Stimulated activated CD4-positive, alpha-beta T cell treated with anti-CD3 and anti-CD28 coated beads, Interleukin-1b, Interleukin-23, amount 100 ng/mL, for 48 hours (primary cell): ENCODE measurements at places on chromosomes 16 and 17.

DNA sequence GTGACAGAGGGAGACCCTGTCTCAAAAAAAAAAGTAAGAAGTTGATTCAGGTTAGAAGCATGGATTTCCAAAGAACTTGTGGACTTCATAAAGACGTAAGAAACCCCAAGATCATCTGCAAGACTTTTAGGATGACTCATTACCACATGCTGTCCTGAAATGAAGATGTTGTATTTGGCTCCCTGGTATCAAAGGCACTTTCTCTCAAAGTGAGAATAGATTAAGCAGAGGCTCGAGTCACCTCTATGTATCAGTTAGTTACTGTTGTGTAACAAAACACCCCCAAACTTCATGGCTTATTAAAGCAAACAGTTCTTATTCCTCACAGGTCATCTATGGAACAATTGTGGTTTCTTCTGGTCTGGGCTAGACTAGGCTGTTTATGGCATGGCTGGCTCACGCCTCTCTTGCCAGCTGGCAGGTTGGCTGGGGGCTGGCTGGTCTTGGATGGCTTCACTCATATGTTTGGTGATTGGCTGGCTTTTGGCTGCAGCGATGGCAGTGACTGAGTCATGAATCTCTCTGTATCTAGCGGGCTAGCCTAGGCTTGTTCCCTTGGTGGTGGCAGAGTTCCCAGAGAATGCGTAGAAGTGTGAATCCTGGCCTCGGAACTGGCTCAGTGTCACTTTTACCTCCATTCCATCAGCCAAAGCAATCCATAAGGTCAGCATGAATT lies 60.4 kb upstream of the MSI2 start:
- no peak for DNase-seq

DNA sequence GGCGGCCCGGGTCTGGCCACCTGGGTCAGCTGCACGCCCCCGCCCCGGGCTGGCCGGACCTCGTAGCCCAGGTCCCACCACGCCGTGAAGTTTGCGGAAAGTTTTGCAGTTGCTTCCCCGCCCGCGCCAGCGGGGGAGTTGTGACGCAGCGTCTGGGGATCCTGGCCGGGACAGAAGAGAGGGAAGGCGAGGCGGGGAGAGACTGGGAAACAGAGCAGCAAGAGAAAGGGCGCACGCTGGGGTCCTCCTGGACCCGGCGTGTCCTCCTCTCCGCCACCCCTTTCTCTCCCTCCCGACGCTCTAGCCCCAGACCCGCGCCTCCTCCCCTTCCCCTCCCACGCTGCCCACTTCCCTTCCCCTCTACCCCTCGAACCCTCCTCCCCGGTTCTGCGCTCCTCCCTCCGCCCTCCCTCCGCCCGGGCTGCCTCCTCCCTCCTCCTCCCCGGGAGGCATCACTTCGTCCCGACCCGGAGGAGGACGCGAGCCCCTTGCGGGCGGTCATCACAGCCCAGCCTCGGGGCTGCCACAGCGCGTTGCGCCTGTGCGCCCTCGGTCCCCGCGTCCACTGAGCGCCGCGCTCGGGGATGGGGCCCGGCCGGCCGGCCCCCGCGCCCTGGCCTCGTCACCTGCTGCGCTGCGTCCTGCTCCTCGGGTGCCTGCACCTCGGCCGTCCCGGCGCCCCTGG lies at the start of gene MRC2:
Gene MRC2 (plus strand): TSS at position 452 of the 685 bp plus-strand sequence. CDS start 133 bp downstream, at position 585.
- DNase-seq = peak; percentile 42

GRCh38 chr17:8153525-8153956 lies 1.3 kb upstream of the PER1 start:
- peak; percentile 78 for DNase-seq

DNA sequence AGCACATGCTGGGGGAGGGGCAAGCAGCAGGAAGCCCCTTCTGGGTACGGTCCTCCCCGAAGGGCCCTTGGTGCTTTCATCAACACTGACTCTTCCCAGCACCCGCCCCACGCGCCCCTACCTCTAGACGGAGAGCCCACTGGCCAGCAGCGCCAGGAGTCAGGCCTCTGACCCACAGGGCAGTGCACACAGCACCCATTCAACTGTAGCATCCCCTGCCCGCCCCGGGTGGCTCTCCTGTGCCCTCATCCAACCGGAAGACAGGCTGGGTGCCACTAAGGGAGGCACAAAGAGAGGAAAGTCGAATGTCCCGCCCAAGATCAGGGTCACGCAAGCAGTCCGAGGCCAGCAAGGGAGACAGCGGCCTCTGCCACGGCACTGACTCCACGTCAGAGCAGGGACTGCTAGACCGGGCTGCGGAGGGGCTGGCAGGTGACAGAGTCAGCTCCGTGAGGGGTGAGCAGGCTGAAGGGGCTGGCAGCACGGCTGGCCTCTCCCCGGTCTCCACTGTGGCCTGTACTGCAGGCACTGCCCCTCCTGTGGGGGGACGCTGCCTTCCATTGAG lies 9.8 kb downstream of the MSRB1 start:
- no peak for DNase-seq

- DNase-seq = no peak
Observed at GRCh38 chr16:1940273-1941161, 2.5 kb downstream of the MSRB1 start.

DNA sequence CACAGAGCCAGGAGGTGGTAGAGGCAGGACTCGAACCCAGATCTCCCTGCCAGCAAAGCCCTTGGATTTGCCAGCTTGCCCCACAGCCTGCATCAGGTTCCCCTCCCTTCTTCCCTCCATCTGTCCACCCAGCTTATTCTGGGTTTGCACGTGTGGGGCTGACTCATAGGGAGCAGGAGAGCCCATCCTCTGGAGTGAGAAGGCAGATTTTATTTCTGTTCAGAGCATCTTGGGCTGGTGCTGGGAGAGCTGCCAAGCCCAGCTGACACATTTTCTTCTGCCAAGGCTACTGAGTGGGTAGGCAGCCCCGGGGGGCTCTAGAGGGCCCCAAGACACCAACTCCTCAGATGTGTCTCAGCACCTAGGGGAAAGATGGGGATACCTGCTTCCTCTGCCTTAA lies 106.3 kb upstream of the CRHR1 start:
- no peak for DNase-seq

GRCh38 chr17:80944326-80944725 lies 47.3 kb upstream of the CHMP6 start:
- DNase-seq = no peak

GRCh38 chr17:50482110-50482509 lies 3.5 kb downstream of the RSAD1 start:
- no peak for DNase-seq

- no peak for DNase-seq
Observed at GRCh38 chr16:56708525-56709442, 21.1 kb upstream of the NUP93 start.

DNA sequence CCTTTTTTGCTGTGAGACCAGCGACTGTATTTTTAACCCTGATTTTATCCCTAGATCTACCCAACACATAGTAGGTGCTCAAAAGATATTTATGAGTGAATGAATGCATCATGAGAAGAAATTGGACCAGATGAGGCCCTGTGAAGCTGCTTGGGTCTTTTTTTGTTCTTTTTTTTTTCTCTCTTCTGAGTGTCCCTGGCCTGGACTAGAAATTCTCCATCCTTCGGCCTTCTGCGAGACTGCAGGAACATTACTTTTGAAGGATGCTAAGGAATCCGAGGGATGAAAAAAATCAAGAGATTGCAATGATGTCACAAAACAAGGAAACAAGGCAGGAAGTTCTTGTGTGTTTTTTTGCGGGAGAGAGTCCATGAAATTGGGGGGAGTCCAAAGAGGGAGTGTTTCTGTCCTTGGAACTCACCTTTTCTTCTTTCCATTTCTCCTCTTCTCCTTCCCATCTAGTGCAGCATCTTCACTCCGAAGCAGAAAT lies 560 bp upstream of the RUSF1 start:
- no peak for DNase-seq

DNA sequence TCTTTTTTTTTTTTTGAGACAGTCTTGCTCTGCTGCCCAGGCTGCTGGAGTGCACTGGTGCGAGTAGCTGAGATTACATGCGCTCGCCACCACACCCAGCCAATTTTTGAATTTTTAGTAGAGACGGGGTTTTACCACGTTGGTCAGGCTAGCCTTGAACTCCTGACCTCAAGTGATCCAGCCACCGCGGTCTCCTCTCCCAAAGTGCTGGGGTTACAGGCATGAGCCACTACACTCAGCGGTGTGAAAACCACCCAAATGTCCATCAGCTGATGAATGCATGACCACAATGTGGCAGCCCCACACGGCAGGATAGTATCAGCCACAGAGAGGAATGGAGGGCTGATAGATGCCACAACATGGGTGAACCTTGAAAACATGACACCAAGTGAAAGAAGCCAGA lies 2.1 kb downstream of the P2RX5 start:
- DNase-seq = peak; percentile 54

- no peak for DNase-seq
Observed at GRCh38 chr16:30351586-30352419, 3.3 kb downstream of the CD2BP2 start.

DNA sequence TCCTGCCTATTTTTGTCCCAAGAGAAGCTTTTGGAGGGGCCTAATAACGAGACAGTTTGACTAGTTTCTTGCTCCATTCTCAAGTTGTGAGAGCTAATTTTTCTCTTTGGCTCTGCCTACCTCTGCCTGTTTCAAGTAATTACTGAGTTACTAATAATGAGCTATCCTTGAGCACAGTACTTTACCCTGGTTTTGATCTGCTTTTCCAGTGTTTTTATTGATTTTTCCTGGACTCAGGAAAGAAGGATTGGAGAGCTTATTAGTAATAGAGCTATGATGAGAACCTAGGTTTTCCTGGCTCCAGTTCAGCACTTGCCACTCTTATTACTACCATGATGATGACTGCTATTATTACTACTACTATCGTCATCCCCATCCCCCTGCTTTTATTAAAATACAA lies 106.7 kb downstream of the HS3ST3B1 start:
- DNase-seq = no peak

- DNase-seq = no peak
Observed at GRCh38 chr16:15477802-15478201, 43.4 kb downstream of the BMERB1 start.

- no peak for DNase-seq
Observed at GRCh38 chr16:68779891-68780290, 42.8 kb downstream of the CDH1 start.

DNA sequence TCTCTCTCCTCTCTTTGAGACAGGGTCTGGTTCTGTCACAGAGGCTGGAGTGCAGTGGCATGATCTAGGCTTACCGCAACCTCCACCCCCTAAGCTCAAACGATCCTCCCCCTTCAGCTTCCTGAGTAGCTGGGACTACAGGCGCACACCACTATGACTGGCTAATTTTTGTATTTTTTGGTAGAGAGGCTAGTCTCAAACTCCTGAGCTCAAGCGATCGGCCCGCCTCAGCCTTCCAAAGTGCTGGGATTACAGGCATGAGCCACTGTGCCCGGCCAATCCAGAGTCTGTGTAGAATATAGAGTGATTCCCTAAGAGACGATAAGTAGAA lies 65.8 kb upstream of the RPH3AL start:
- DNase-seq = peak; percentile 63

- no peak for DNase-seq
Observed at GRCh38 chr17:80856863-80857755, 134.5 kb upstream of the CHMP6 start.

- DNase-seq = no peak
Observed at GRCh38 chr17:63529711-63530556, 6.8 kb downstream of the KCNH6 start.

GRCh38 chr16:48879223-48880122 lies 269.5 kb upstream of the N4BP1 start:
- DNase-seq = no peak

GRCh38 chr17:27976331-27976730 lies 66.1 kb upstream of the NLK start:
- DNase-seq = no peak

GRCh38 chr16:62933929-62934328 lies 897.7 kb upstream of the CDH8 start:
- DNase-seq = no peak

DNA sequence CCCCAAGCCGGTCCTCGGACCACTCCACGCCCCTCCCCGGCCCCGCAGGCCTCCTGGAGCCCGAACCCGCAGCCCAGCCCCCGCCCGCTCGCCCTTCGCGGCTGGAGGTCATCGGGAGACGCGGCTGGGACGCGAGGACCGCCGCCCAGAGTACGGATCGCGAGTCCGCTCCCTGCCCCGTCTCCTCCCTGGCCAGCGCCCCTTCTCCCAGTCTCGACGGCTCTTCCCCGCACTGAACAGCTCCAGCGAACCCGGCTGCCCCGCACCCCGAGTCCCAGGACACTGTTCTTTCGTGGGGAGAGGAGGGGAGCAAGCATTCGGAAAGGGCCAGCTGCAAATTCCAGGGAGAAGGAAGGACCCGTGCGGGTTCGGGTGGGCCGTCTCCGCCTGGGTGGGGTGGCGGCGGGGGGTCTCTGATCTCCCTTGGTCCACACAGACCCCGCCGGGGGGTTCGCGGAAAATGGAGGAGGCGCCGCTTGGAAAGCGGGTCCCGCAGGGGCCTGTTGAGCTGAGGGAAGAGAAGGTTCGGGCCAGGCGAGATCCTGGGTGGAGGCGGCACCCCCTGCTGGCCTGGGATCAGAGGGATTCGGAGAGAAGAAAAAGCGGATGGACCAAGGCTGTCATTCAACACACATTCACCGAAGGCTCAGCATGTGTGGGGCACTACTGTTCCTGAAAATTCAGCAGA lies 632 bp upstream of the RTN4RL1 start:
- no peak for DNase-seq
